Small intestine (tissue), 16 donors: ENCODE measurements at places on chromosomes 3 and 15. TPM values are rescaled to one million over a fixed set of nuclear protein-coding genes. Genes with fewer than 3 reads are reported as not detected.

DNA sequence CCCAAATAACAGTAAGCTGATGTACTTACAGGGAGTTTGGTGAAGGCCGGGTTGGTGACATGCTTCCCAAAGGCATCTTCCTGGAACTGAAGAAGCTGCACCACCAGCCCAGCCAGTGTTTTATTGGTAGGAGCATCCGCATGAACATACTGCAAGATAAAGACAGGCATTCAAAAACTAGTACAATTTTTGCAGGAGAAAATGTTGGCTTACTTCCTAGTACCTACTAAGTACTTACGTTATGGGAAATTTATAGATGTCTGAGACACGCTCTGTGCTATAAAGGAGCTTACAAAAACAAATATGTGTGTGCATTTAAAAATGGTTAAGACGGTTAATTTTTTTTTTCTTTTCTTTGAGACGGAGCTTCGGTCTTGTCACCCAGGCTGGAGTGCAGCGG, 8.9 kb downstream of the SMARCC1 start:
- H3K36me3 ChIP-seq = peaks cover 4% of the 10 kb centered on the region
- no peaks in the 10 kb centered on the region for H3K27me3 ChIP-seq
- no peaks in the 10 kb centered on the region for H3K4me1 ChIP-seq
- H3K27ac ChIP-seq = no peak overlapping the region

GRCh38 chr3:8713901-8714759, 19.5 kb upstream of the CAV3 start:
- no peaks in the 10 kb centered on the region for H3K27me3 ChIP-seq
- no peak overlapping the region for H3K27ac ChIP-seq
- no peak overlapping the region for H3K4me3 ChIP-seq
- H3K36me3 ChIP-seq = no peaks in the 10 kb centered on the region

- no peak overlapping the region for H3K27ac ChIP-seq
- no peak overlapping the region for H3K4me3 ChIP-seq
- no peaks in the 10 kb centered on the region for H3K4me1 ChIP-seq
- H3K27me3 ChIP-seq = no peaks in the 10 kb centered on the region
- DNase-seq = no peak
Measured at GRCh38 chr15:69862540-69862939, 235.2 kb downstream of the TLE3 start.

TRIM42 gene
- not detected for polyA plus RNA-seq

DNA sequence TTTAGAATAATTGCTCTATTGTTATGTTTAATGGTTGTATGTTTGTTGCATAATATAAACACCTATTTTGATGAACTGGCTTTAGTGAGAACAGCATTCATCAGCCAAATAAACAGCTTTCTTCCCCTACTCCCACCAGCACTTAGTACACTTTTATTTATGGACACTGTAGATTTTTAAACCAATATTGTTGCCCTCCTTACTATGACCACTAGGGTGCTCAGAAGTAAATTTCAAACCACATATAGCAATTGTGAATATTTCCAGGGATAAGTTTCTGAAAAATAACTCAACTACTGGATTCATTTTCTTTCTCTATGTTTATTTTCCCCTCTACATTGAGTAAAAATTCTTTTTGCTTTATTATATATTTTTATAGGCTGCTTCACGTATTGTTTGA, 84.7 kb upstream of the PTX3 start:
- no peak overlapping the region for H3K4me3 ChIP-seq
- H3K27me3 ChIP-seq = no peaks in the 10 kb centered on the region
- H3K27ac ChIP-seq = no peak overlapping the region

AP3B2 gene
- 6.8 TPM for polyA plus RNA-seq

GRM7 gene
- not detected for polyA plus RNA-seq

TMF1 gene
- 40.8 TPM for polyA plus RNA-seq

DNA sequence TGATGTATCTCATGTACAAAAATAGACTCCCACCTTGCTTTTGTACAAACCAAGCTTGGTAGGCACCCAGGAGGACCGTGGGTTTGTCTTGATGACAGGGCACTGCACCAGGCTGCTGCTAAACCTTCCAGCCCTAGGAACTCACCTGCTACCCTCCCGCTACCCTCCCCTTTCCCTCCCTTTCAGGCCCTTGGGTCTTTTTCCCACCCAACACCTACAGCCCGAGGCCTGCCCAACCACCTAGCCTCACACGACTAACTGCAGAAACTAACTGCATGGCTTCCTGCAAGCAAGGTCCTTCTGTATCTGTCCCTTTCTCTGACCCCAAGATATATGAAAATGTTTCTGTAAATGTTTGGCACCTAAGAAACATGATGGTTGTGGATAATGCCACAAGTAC, 11.1 kb downstream of the PPM1M start:
- no peak overlapping the region for H3K27ac ChIP-seq
- DNase-seq = no peak
- peaks cover 69% of the 10 kb centered on the region for H3K36me3 ChIP-seq

MESP2 gene
- 0.39 TPM for polyA plus RNA-seq

TM4SF18 gene
- polyA plus RNA-seq = 0.27 TPM

GRCh38 chr3:107347751-107348150, 29.5 kb upstream of the CCDC54 start:
- no peaks in the 10 kb centered on the region for H3K4me1 ChIP-seq
- H3K27ac ChIP-seq = no peak overlapping the region
- H3K27me3 ChIP-seq = no peaks in the 10 kb centered on the region
- H3K4me3 ChIP-seq = no peak overlapping the region
- peak; percentile 85 for DNase-seq

- H3K4me3 ChIP-seq = no peak overlapping the region
- no peaks in the 10 kb centered on the region for H3K27me3 ChIP-seq
- no peak for DNase-seq
Measured at GRCh38 chr3:4782095-4782494, 197.1 kb upstream of the BHLHE40 start.

- DNase-seq = no peak
- no peaks in the 10 kb centered on the region for H3K4me1 ChIP-seq
- H3K27me3 ChIP-seq = no peaks in the 10 kb centered on the region
- no peaks in the 10 kb centered on the region for H3K36me3 ChIP-seq
- H3K27ac ChIP-seq = no peak overlapping the region
Measured at GRCh38 chr3:34174740-34175139, 376.3 kb downstream of the PDCD6IP start.

GRCh38 chr3:179147514-179147872, 664 bp upstream of the PIK3CA start:
- H3K27ac ChIP-seq = peak overlapping the region; percentile 80
- H3K4me3 ChIP-seq = peak overlapping the region; percentile 78
- DNase-seq = no peak
- H3K4me1 ChIP-seq = peaks cover 4% of the 10 kb centered on the region
- no peaks in the 10 kb centered on the region for H3K27me3 ChIP-seq
- no peaks in the 10 kb centered on the region for H3K36me3 ChIP-seq
